PC-9 (cell line): ENCODE measurements at places on chromosomes 2 and 18. TPM values are rescaled to one million over a fixed set of nuclear protein-coding genes. Genes with fewer than 3 reads are reported as not detected.

The TEKT4 gene
- 0.15 TPM in 1 of 2 replicates, not detected in the other for total RNA-seq

The PIAS2 gene
- total RNA-seq: 17.1 and 17.5 TPM in 2 replicates

The C2orf92 gene
- total RNA-seq: 11.2 and 14.0 TPM in 2 replicates

The COPS8 gene
- 57.6 and 64.7 TPM in 2 replicates for total RNA-seq

The ALPG gene
- 0.76 and 1.2 TPM in 2 replicates for total RNA-seq

The GCKR gene
- total RNA-seq: 3.4 and 4.0 TPM in 2 replicates

The TEX44 gene
- not detected in 2 replicates for total RNA-seq

The ASAP2 gene
- 60.3 and 66.8 TPM in 2 replicates for total RNA-seq

The KYNU gene
- 44.5 and 55.7 TPM in 2 replicates for total RNA-seq

The GKN1 gene
- total RNA-seq: not detected in 2 replicates

The OST4 gene
- total RNA-seq: 165 and 166 TPM in 2 replicates

The MFSD2B gene
- 0.78 and 1.1 TPM in 2 replicates for total RNA-seq

The DTNB gene
- 51.9 TPM in 2 replicates for total RNA-seq

The SMYD5 gene
- 28.3 and 32.0 TPM in 2 replicates for total RNA-seq

The HMSD gene
- not detected in 2 replicates for total RNA-seq

The IFIH1 gene
- total RNA-seq: 4.7 and 4.8 TPM in 2 replicates

The GCG gene
- total RNA-seq: not detected in 2 replicates

The POMC gene
- total RNA-seq: not detected in 2 replicates

The ASXL3 gene
- not detected in 2 replicates for total RNA-seq

The TMEM169 gene
- total RNA-seq: 0.46 and 0.58 TPM in 2 replicates

The ACP1 gene
- 115 and 116 TPM in 2 replicates for total RNA-seq

The GALR1 gene
- total RNA-seq: not detected in 2 replicates

The LOXL3 gene
- 3.1 and 5.0 TPM in 2 replicates for total RNA-seq

The CAPN14 gene
- 0.35 TPM in 2 replicates for total RNA-seq

The COLEC11 gene
- total RNA-seq: 2.4 and 4.6 TPM in 2 replicates

The UGT1A3 gene
- total RNA-seq: 60.3 and 67.1 TPM in 2 replicates

The KCNK3 gene
- 0.08 TPM in 1 of 2 replicates, not detected in the other for total RNA-seq

The ABCB11 gene
- not detected in 2 replicates for total RNA-seq

The ITGAV gene
- 25.0 and 28.0 TPM in 2 replicates for total RNA-seq

The GALNT13 gene
- 3.6 and 4.0 TPM in 2 replicates for total RNA-seq

The PMAIP1 gene
- 16.5 and 17.0 TPM in 2 replicates for total RNA-seq

The INO80C gene
- total RNA-seq: 23.9 and 29.5 TPM in 2 replicates

The PFN4 gene
- total RNA-seq: 1.2 and 2.6 TPM in 2 replicates

The IL1F10 gene
- not detected in 2 replicates for total RNA-seq

The RFX8 gene
- total RNA-seq: not detected in 2 replicates

The CPS1 gene
- 20.3 and 27.5 TPM in 2 replicates for total RNA-seq

The GGCX gene
- 30.2 and 30.6 TPM in 2 replicates for total RNA-seq

The IL36B gene
- not detected in 2 replicates for total RNA-seq

The ANKRD29 gene
- 4.3 and 4.6 TPM in 2 replicates for total RNA-seq

The UGT1A1 gene
- total RNA-seq: 64.8 and 70.5 TPM in 2 replicates

The NOL4 gene
- not detected in 2 replicates for total RNA-seq

The IL1A gene
- 0.55 TPM in 2 replicates for total RNA-seq

The PTPRM gene
- total RNA-seq: 30.7 and 32.5 TPM in 2 replicates

The OTOS gene
- not detected in 2 replicates for total RNA-seq

The SERPINB10 gene
- not detected in 2 replicates for total RNA-seq

The ACADL gene
- 0.20 and 0.24 TPM in 2 replicates for total RNA-seq

The DOK6 gene
- not detected in 2 replicates for total RNA-seq

The NBEAL1 gene
- 19.5 and 20.7 TPM in 2 replicates for total RNA-seq

The WNT6 gene
- total RNA-seq: 0.33 and 0.45 TPM in 2 replicates

The AGPS gene
- total RNA-seq: 101 and 107 TPM in 2 replicates

The HOXD8 gene
- 0.39 and 0.50 TPM in 2 replicates for total RNA-seq

The GDF7 gene
- total RNA-seq: 0.04 TPM in 1 of 2 replicates, not detected in the other

The SNED1 gene
- total RNA-seq: 2.8 and 9.6 TPM in 2 replicates

The CFAP210 gene
- 0.96 TPM in 1 of 2 replicates, not detected in the other for total RNA-seq

The PARD6G gene
- 0.15 and 0.23 TPM in 2 replicates for total RNA-seq
